Left renal cortex interstitium (tissue), 4 donors: ENCODE measurements at places on chromosomes 7 and 10. TPM values are rescaled to one million over a fixed set of nuclear protein-coding genes. Genes with fewer than 3 reads are reported as not detected.
A peak's percentile ranks its signal among the peaks of the same experiment; 100 is the strongest.

OR6V1 gene
- polyA plus RNA-seq, result not detected

AS3MT gene
- polyA plus RNA-seq, result 18.7 TPM

CUBN gene
- polyA plus RNA-seq, result 100 TPM

CC2D2B gene
- 1.1 TPM for polyA plus RNA-seq

PNLIPRP2 gene
- polyA plus RNA-seq, result not detected

IFIT1B gene
- not detected for polyA plus RNA-seq

KIAA1549 gene
- polyA plus RNA-seq, result 11.6 TPM

PNLIP gene
- polyA plus RNA-seq, result not detected

PTF1A gene
- not detected for polyA plus RNA-seq

GRCh38 chr7:70776627-70777101 lies 355.3 kb upstream of the GALNT17 start:
- no peak for DNase-seq

DNA sequence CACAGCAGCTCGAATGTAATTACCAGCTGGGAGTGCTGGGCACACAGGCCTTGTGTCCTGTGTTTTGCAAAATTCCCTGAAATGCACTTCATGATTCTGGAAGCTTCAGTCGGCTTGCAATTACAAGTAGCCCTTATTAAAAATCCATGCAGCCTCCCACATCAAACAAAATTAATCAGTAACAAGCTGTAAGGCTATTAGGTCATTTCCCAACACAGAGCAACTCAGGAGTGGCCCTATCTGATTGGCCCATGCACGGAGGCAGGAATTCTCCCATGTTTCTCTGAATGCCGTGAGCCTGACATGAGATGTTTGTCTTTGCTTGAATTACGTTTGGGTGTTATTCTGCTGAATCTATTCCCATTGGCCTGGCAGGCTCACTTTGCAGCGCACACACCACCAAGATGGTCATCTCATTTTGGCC lies 36.9 kb downstream of the FOXL3 start:
- peak; percentile 65 for DNase-seq

DNA sequence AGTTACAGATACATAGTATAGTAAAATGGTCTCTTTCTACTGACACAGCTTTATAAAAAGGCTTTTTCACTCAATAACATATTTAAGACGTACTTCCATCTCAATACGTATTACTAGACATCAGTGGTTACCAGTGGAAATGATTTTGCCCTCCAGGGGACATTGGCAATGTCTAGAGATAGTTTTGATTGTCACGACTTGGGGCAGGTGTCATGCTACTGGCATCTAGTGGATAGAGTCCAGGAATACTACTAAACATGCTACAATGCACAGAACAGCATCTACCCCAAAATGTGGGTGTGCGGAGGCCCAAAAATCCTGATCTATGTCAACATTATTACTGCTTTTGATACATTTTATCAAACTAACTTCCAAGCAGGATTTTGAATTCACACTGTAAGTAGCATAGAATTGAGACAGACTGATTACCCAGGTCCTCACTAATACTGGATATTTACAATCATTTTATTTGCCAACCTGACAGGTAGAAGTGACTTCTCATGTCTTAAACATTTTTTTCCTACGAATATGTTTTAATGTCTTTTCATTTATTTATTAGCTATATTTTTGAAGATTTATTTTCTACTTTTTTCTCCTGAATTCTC lies 53.8 kb downstream of the HGF start:
- no peak for DNase-seq

DNA sequence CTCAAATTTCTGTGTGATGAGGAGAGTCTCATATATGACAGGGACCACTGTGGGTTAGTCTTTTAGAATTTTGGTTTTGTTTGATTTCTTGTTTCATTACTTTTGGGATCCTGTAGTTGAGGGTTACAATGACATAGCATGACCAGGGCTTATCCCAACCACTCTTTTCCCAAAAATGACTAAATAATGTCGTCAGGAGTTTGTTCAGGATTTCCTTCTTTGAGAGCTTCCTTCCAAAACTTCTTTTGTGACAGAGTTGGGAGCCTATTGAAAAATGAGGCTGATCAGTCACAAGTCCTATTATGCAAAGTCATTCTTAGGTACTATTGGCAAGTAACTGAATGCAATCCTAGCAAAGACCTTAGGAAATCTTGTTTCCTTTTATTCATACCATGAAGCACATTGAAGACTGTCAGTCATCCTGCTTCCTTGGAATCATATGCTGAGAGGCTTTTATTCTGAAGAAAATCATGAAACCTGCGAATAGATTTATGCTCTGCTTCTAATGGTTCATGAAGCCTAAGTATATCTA lies 498.3 kb downstream of the LRMDA start:
- no peak for DNase-seq

GRCh38 chr10:16828114-16828568 lies 10.9 kb upstream of the RSU1 start:
- DNase-seq, result peak; percentile 78

GRCh38 chr7:107725138-107725740 lies 18.7 kb upstream of the CBLL1 start:
- peak; percentile 15 for DNase-seq

GRCh38 chr7:130278860-130279259 lies 12.2 kb downstream of the CPA2 start:
- DNase-seq, result peak; percentile 68

- DNase-seq, result no peak
These were observed 20.7 kb upstream of the RAPGEF5 start for GRCh38 chr7:22377703-22378102.

DNA sequence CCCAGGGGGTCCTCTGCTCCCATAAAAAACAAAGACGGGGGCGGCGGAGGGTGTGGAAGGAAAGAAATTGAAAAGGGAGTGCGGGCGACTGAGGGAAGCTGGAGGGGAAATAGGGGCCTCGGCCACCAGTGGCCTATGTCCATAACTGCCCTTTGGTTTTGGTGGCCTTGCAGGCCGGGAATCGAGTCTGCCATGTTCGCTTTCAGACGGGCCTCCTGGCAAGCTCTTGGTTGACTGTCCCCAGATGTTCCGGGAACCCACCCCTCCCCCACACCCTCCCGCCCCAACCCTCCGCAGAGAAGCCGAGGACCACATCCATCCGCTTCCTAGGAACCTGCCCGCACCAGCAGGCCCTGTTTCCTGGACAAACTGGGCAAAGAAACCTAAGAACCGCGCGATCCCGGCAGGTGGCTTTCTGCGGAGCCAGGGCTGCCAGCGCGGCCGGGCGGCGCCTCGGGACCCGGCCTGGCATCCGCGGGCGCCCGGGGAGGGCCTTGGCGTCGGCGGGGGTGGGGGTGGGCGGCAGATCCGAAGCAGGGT lies 20.0 kb upstream of the GATA3 start:
- DNase-seq, result no peak

DNA sequence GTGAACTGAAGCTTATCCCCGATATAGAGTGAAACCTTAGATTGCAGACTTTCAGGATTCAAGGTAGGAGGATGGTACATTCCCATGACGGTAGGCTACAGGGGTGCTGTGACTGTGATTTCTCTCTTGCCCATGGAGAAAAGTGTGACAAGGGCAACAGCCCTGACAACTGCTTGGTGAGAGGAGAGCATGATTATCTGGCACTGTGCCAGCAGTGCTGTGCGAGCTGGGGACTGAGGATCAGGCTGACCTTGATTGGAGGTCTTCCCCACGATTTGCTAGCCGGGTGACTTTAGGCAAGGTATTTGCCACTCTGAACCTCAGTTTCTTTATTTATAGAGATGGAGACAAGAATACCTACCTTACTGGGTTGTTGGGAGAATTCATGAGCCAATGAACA lies 229.5 kb downstream of the PTEN start:
- no peak for DNase-seq

DNA sequence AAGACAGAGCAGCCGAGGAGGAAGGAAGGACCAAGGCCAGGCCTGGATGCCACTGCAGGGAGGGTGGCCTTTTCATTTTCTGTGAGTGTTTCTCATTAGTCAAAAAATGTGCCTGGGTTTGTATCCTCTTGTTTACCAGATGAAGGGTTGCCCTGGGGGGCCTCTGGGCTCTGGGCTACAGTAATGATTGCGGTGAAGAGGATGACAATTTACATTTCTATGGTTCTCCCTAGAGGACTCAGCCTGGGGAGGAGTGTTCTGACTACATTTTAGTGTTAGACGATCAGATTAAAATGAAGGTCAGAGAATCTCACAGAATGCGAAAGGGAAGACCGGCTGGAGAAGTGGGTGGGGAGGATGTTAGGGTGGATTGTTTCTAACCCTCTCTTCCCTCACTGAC lies 108.0 kb upstream of the KMT2C start:
- no peak for DNase-seq

GRCh38 chr7:92963566-92963965 lies 127.2 kb upstream of the CDK6 start:
- DNase-seq, result no peak

GRCh38 chr10:74322141-74322540 lies 171.1 kb downstream of the ADK start:
- DNase-seq, result no peak

DNA sequence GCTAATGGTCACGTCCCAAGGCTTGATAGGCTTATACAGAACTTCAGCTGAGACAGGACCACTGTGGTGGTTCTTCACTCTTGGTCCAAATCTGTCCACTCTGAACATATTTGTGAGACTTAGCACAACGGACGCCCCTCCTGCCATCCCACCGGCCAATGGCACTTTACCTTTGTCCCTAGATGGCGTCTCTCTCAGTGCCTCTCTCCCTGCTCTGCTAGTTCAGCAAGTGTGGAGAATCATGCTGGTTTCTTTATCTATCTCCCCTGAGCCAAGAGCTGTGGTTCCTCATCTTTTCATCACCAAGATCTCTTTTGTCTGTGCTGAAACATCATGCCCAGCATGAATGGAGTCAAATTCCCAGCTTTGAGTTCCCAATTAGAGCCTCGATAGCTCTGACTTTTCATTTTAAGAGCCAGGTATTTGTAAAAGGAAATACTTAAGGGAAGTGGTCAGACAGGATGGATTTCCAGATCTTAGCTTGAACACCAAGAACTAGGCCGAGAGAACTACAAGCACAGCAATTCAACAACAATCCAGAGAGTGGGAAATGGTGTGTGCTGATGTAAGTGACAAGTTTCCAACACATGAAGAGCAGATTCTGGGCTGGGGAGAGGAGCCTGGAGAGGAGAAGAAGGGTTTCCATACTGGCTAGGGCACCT lies 69.5 kb downstream of the ZNF800 start:
- no peak for DNase-seq

- DNase-seq, result no peak
These were observed 102.3 kb downstream of the DNAJB6 start for GRCh38 chr7:157439149-157439548.

GRCh38 chr7:135904282-135904681 lies 72.9 kb downstream of the MTPN start:
- DNase-seq, result no peak

DNA sequence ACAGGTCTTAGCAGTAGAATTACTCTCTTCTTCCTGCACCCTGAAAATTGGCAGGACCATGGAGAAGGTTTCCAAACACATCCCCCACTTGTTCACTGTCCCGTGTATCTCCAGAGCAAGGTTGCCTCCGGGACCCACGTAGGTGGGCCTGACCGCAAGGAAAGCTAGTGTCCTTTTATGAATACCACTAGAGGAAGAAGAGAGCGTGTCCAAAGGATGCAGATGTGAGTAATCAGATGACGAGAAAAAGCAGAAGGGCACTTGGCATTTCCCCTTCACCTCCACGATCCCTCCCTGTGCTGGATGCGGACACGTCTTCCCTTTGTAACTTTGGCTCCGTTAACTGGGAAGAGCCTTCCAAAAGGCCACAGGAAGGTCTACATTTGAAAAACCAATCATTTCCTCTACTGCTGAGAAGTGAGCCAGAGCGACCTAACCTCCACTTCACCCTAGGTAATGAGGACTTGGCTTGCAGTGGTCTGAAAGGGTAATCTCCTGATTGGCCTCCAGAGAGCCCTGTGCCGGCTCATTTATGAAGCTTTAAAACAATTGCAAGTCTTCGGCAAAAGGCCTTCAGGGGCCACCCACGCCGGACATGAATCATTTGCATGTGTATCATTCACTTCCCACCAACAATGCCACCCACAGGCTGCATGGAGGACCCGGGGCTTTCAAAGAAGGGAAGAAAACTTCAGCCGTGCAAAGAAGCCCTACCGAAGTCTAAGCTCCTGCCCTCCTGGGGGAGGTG lies 55.4 kb downstream of the LYZL1 start:
- no peak for DNase-seq

DNA sequence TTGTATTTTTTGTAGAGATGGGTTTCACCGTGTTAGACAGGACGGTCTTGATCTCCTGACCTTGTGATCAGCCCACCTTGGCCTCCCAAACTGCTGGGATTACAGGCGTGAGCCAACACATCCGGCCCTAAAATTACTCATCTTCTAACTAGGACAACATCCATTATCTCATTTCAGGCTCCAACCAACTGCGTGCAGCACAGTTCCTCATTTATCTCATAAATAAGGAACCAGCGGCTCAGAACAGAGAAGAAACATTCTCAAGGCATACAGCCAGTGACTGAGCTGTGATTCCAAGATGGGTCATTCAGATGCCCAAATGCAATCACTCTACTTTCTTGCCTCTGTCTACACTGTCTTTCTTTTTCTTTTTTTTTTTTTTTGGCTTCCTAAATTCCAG lies 356.1 kb downstream of the ELMO1 start:
- no peak for DNase-seq
